ENCODE measurements at places on chromosomes 6 and 20.

- no peak for DNase-seq
Observed at GRCh38 chr6:95544517-95545225, 32.7 kb upstream of the MANEA start.

DNA sequence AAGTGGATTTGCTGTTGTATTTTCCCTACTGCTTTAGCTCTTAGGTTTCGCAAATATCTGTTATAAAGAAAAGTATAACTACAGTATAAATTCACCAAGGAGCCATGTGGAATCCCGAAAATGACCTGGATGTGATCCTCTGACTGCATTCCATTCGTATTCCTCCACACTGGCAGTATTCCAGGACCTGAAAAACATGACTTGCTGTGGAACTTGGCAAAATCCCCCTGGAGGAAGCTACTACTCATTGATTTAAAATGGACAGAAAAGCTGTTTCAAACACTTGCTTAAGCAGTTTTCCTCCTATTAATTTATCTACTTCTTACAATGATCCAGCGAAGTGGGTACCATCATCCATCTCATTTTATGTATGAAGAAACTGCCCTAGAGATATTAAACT lies 13.3 kb upstream of the ENPP5 start:
- DNase-seq: no peak

- DNase-seq: no peak
Observed at GRCh38 chr20:5197847-5198650, 71.2 kb downstream of the CDS2 start.

GRCh38 chr6:6701864-6702263 lies 113.3 kb downstream of the LY86 start:
- DNase-seq: no peak

GRCh38 chr6:12814015-12814414 lies 97.4 kb downstream of the PHACTR1 start:
- no peak for DNase-seq

GRCh38 chr6:104519566-104519965 lies 340.2 kb downstream of the HACE1 start:
- DNase-seq: no peak

DNA sequence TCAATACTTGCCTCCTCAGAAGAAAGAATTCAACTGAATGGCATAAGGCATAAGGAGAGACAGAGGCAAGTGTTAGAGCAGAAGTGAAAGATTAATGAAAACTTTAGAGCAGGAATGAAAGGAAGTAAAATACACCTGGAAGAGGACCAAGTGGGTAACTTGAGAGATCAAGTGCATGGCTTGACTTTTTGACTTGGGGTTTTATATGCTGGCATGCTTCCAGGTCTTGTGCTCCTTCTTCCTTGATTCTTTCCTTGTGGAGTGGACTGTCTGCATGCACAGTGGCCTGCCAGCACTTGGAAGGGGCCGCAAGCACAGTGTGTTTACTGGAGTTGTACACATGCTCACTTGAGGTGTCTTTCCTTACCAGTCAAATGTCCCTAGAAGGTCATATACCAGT lies 222.1 kb upstream of the UFL1 start:
- DNase-seq: no peak

DNA sequence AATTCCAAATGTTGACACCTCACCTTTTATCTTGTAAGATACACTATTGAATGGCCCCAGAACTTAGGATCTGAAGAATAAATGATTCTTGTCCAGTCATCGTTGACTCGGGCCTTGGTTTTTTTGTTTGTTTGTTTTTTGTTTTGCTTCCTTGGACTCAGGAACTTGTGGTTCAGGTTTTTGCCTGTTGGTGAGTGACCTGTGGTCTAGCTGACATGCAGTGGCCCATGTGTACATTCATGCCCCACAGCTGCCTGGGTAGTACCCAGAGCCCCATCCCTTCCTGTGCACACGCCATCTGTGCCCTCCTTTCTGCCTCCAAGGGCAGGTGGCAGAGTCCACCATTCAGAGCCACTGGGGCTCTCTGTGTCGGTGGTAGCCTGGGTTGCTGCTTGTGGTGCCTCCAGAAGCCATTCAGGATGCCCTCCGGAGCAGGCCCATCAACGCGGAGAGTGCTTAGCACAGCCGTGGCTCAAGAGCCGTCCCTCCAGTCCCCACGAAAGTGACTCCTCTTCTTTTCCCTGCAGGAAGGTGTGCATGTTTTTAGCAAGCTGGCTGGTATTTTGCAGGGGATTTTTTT lies 85.9 kb downstream of the SYNJ2 start:
- DNase-seq: no peak

- DNase-seq: no peak
Observed at GRCh38 chr20:51628533-51629398, 86.2 kb upstream of the NFATC2 start.

- no peak for DNase-seq
Observed at GRCh38 chr6:83860359-83860755, 868 bp downstream of the CYB5R4 start.

DNA sequence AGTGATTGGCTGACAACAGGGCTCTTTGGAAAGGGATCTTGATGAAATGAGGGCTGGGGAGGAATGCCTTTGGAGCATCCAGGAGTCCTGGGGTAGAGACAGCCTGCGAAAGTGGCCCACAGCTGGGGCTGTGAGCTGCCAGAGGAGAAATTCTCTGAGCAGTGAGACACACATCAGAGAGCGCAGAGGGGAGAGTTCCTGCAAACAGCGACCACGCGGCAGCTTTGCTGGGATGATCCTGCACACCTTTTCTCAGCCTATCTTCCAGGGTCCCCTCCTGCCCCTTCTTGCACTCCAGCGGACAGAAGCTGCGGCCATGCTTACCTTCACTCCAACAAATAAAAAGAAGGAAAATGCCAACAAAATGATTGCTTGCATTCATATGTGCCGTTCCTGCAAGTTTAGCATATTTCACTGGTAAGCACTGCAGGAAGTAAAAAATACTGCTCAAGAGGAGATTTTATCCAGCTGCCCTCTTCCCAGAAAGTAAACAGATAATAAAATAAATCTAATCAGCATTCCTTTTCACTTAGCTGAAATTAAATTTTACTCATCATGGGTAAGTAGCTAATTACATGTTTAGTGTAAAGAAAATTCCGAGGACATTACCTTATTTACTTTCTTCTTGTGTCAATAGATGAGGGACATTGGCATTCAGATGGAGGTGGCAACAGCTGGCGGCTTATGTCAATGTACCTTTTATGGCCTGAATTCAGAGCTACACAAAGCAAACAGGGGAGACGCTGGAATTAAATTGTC lies 339.9 kb upstream of the ARID1B start:
- peak; percentile 17 for DNase-seq

GRCh38 chr20:2872459-2873009 lies 747 bp upstream of the PTPRA start:
- peak; percentile 6 for DNase-seq

DNA sequence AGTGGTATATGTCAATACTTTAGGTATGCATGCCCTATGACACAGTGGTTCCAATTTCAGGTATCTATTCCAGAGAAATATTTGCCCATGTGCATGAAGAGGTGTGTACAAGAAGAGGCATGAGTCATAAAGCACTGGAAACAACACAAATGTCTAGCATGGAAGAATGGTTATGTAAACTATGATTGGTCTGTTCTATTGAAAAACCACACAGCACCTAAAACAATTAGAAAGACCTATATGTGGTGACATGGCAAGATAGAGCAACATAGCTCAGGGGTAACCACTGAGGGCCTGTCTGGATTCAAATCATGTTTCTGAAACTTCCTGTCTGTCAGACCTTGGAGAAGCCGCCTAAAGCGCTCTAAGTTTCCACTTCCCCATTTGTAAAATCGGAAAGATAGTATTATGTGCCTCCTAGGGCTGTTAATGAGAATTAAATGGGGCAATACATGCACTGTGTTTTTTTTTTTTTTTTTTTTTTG lies 76.0 kb upstream of the SHLD1 start:
- DNase-seq: no peak

DNA sequence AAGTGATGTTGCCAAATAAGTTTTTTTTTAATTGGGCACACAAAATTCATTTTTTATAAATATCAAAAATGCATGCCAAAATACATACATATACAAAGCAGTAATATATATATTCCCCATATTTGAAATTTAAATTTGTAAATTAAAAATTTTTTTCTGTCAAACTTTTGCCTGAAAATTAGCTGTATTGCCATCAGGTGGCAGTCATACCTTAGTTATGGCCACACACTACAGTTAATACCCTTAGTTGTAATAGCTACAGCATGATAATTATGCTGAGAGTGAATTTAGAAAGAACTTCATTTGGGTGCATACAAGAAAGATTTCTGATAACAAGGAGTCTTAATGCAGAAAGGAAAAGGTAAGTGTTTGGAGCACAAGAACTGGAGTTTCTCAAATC lies 46.2 kb upstream of the SDHAF4 start:
- DNase-seq: no peak

- DNase-seq: no peak
Observed at GRCh38 chr20:44073011-44073674, 113.8 kb downstream of the JPH2 start.

GRCh38 chr6:33455051-33455450 lies 675 bp downstream of the ZBTB9 start:
- no peak for DNase-seq

DNA sequence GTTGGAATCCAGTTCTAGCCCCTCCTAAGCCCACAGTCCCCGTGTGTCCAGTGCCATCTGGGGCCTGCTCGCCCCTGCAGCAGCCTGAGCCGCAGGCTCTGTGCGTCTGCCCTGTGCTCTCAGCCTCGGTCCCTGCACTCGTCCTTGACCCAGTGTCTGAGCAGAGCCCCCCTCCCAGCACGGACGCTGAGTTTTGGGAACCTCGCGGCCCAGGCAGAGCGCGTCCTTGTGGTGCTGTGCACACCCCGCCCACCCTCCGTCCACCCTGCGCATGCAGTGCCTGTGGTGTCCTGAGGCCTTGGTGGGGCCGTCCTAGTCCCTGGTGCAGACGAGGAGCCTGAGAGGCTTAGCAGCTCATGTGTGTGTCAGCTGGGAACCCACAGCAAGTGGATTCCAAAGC lies 31.6 kb downstream of the OSBPL2 start:
- DNase-seq: no peak

GRCh38 chr20:10924644-10925201 lies 250.9 kb upstream of the JAG1 start:
- no peak for DNase-seq

DNA sequence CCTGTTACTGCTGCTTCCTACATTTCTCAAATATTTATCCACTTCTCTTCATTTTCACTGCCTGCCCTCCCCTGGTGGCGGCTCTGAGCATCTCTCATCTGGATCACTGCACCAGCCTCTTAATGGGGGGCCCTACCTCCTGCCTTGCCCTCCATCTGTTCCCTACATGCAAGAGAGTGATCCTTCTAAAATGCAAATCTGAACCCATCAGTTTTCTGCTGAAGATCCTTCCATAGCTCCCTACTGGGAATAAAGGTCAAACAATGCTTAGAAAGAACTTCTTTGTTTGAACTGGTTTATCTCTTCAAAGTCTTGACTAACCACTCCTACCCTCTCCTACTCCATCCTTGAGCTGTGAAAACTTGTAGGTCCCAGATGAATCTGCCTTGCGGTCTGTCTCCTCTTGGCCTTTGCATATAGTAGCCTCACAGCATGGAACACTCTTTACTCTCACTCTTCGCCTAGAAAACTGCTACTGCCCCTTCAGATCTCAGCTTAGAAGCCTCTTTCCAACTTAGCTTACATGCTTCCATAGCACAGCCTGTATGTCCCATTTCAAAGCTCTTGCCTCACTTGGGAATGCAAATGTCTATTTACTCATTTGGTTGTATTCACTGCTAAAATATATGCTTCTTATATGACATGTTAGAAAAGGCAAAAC lies 119.3 kb downstream of the QRSL1 start:
- no peak for DNase-seq

DNA sequence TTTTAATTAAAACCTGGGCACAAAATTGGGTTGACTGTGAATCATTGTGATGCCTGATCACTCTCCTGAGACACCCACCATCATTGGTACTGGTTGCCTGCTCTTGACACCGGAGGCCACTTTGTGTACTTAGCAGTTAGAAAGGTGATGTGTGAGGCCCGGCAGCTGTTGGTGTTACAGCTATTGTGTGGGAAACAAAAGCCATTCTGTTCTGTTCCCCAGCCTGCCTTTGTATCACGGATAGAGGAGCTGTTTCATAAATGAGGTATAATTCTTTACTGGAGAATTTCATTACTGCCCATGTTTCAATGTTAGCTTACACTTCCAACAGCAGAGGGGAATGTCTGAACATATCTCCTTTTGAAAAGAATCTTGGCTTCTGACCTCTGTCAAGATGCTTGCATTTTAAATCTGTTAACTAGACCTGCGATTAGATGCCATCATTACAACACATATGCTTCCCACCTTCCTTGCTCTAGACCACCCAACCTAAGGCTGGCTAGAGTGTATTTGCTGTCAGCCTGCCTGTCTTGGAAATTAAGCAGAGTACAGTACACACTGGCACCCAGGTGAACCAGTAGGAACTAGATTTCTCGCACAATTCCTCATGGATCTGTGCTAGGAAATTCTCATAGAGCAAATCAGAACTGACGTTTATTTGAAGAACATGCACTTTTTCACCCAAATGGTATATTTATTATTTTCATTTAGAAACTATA lies 142.4 kb upstream of the INSM1 start:
- DNase-seq: no peak

- DNase-seq: no peak
Observed at GRCh38 chr6:45175272-45175671, 152.9 kb upstream of the RUNX2 start.

DNA sequence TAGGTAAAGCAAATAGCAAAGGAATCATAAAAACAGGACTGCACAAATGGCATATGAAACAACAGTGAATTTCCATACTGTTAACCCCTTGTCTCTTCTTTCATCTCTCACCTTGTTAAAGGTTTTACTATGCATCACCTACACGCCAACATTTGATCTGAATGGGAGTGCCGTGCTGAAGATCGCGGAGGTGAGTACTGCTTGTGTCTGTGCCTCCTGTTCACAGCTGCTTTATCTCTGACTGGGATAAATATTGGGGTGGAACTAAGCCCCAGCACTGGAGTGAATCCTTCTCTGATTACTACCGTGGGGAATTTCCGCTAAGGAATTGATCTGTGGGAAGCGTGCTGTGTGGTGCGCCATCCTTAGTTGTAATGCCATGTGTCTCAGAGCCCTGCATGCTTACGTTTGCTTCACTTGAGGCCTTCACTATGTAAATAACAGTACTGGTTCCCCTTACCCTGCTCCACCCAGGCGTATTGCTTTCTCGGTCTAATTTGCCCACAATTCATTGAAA lies 11.4 kb upstream of the PBOV1 start:
- peak; percentile 34 for DNase-seq

DNA sequence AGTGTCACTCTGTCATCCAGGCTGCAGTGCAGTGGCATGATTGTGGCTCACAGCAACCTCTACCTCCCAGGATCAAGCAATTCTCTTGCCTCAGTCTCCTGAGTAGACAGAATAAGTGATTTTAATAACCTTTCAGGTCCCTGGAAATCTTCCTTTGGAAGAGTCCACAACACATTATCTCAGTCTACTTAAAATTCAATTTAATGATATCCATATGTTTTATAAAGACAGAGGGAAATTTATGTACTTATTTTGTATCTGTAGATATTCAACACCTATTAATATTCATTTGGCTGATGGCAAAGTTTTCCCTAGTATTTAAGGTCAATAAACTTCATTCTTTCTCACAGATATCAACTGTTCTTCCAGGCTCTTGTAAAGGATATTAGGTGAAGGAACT lies 881.4 kb upstream of the GJE1 start:
- DNase-seq: no peak

- DNase-seq: no peak
Observed at GRCh38 chr6:104459543-104459942, 400.2 kb downstream of the HACE1 start.

Measured in DMS79 (cell line).